ENCODE measurements at places on chromosomes 11 and 22.

DNA sequence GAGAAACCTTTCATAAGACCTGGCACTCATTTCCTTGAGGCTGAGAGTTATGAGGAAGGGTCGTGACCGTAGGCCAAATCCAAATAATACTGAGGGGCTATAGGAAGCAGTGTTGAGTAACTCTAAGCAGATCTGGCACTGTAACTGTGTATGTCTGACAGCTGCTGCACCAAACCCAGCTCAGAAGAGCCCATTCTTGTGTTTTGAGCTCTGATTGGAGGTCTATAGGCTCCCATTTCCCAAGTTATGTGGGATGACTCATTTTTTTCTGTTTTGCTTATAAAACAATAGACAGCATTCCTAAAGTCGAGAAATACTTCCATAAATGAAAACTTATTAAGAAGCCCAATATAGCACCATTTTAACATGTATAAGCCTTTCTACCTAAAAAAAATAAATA lies 645.8 kb downstream of the DLG2 start:
- DNase-seq: no peak

- no peak for DNase-seq
Observed at GRCh38 chr22:38867471-38868285, 4.3 kb downstream of the CBX6 start.

DNA sequence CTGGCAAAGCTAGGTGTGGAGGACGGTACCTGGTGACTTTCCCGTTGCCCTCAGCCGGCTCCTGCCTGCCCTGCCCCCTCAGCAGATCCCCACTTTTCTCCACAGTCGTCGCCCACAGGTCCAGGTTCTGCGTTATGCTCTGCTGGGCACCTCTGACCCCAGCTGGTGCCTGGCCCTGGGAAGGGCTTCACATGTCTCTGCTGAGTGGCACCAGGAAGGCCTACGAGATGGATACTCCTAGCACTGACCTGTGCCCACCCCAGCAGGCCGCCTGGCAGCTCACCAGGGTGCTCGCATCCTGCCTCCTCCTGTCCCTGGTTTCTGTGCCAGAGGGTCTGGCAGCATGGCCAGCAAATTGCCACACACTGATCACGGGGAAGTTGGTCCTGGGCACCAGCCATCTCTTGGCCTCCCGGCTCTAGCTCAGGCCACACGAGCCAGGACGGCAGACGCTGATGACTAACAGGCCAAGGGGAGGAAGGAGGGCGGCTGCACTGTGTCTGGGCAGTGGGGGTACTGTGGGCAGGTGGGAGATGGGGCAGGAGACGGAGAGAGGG lies 13.8 kb downstream of the CARS1 start:
- DNase-seq: no peak

GRCh38 chr11:27228232-27228905 lies 134.6 kb downstream of the CCDC34 start:
- no peak for DNase-seq

DNA sequence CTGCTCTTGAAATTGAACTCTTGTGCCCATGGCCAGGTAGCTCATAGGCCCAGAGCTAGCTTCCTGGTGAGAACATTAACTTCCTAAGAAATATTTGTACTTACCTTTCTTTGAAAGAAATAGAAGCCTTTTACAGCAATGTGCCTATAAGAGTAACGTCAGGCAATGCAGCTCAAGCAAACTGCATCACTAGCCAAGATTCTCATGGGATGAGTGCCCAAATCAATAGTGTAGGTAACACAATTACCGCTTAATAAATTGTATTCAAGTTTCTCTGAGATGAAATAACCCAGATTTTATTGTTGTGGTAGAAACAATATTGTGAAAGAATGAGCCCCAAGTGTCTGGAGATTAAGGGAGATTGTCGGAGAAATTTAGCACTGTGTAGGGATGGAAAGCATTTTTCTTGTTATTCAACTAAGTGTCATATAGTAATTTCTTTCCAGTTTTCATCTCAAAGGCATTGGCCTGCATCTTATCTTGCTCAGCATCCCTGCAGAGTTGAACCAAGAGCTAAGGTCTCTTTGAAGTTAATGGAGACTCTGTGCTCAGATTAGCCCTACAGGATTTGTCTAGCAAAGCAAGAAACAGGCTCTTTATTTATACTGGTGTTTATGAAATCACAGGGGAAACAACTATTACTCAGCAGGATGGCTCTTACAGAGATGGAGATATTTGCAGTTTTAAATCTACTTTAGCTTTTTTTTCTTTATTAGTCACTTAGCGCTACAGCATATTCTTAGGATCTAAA lies 321.0 kb upstream of the PDGFD start:
- DNase-seq: no peak
